ENCODE measurements at places on chromosomes 16 and 17.

- DNase-seq = no peak
Observed at GRCh38 chr17:80876950-80877728, 114.5 kb upstream of the CHMP6 start.

DNA sequence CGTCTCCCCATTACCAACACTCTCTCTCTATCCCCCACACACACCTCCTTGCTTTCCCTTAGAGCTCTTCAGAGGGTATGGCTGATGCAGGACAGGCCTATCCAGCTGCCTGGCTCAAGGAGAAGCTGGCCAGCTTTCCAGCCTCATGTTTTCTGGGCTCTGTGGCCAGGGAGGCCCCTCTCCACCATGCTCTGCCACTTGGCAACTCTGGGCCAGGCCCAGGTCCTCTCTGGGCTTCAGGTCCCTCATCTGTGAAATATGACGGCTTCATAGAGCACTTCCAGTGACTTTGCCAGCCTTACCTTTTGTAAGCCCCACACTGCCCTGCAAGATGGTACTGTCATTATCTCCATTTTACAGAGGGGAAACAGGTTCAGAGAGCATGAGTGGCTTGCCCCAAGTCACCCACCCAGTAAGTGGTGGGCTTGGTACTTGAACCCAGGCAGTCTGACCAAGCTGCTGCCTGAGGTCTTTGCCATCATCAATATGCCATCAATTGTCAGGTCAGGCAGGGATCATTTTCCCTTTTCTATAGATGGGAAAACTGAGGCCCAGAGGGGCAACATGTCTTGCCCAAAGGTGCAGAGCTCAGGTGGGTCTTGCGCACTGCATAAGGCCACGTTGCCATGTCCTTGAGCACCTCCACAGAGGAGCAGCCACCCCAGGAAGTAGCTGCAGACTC, 548 bp upstream of the ADGRG5 start:
- no peak for DNase-seq

DNA sequence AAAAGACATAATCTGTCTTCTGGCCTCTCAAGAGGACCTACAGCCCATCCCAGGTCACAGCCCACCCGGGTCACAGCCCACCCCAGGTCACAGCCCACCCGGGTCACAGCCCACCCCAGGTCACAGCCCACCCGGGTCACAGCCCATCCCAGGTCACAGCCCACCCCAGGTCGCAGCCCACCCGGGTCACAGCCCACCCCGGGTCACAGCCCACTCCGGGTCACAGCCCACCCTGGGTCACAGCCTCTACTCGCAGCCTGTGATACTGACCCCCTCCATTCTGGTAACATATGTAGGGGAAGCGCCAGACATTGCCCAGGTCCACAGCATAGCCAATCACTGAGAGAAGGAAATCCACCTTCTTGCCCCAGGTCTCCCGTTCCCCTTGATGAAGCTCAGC, 14.2 kb downstream of the SLC6A4 start:
- no peak for DNase-seq

DNA sequence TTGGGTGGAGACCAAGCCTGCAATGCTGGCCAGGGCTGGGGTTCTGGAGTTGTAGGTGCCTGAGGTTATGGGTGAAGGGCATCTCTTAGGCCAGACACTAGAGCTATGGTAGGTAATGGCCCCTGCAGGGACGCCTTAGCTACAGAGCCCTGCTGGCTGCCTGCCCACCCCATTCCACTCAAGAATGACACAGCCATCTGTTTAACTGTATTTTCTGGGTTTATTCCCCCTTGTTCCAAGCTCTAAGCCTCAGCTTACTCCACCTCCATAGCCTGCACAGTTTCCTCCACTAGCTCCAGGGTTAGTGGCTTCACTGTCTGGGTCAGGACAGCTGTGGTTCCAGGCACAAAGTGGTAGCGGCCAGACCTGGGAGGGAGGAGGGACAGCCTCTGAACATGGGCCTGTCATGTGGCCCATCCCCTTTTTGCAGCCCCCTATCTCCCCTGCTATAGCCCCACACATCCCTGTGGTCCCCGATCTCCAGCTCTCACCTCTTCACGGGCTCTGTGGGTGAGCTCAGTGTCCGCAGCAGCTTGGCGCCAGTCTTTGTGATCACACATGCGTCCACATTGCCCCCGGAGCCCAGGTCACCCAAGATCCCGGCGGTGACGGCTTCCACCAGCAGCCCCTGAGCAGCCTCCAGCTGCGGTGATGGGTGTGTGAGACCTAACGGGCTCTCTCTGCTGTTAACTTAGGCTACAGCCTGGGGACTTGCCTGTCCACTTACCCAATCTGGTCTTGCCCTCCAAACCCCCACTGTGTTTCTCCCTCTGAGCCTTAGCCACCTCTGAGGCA, 2.1 kb downstream of the PSMB10 start:
- DNase-seq = no peak

DNA sequence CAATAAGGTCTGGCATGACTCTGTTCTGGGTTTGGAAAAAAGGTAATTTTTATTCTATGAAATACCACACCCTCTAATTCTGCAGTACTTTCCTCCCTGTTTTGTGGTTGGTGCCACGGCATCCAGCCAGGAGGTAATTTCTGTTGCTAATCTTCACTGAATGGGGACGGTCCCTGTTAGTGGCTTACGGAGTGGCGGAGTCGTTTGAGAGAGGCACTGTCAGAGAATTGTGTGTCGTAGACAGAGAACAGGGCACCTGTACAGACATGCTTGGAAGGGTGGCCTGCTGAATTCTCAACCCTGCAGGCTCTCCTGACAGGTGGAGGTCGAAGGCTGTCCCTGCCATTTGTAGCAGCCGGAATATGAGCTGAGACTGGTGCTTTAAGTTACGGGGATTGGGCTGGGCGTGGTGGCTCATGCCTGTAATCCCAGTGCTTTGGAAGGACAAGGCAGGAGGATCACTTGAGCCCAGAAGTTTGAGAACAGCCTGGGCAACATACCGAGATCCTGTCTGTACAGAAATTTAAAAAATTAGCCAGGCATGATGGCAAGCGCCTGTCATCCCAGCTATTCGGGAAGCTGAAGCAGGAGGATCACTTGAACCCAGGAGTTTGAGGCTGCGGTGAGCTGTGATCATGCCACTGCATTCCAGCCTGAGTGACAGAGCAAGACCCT, 33.2 kb downstream of the EEF2K start:
- DNase-seq = no peak

DNA sequence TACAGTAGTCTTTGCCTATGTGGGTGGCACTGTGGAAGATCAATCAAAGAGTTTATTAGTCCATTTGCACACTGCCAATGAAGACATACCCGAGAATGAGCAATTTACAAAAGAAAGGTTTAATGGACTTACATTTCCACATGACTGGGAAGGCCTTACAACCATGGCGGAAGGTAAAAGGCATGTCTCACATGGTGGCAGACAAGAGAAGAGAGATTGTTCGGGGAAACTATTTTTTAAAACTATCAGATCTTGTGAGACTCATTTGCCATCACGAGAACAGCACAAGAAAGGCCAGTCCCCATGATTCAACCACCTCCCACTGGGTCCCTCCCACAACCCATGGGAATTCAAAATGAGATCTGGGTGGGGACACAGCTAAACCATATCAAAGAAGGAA, 432.1 kb downstream of the ZFHX3 start:
- no peak for DNase-seq

DNA sequence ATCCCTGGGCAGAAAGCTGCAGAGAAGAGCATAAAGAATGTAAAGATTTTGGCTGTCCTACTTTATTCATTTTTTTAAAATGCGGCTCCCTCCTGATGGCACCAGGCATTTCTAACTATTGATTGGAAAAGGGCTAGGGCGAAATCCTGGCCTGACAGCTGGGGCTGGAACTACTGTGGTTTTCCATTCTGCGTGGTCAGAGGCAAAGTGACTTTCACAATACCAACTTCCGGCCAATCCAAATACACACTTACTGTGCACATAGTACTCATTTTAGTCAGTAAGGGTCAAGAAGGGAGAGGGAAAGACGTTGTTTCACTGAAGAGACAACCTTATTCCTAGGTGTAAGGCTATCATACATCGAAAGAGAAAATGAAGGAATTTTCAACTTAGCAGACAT, 113.8 kb upstream of the PMFBP1 start:
- DNase-seq = no peak

GRCh38 chr17:57662644-57663308, 82.3 kb downstream of the CCDC182 start:
- peak; percentile 32 for DNase-seq

DNA sequence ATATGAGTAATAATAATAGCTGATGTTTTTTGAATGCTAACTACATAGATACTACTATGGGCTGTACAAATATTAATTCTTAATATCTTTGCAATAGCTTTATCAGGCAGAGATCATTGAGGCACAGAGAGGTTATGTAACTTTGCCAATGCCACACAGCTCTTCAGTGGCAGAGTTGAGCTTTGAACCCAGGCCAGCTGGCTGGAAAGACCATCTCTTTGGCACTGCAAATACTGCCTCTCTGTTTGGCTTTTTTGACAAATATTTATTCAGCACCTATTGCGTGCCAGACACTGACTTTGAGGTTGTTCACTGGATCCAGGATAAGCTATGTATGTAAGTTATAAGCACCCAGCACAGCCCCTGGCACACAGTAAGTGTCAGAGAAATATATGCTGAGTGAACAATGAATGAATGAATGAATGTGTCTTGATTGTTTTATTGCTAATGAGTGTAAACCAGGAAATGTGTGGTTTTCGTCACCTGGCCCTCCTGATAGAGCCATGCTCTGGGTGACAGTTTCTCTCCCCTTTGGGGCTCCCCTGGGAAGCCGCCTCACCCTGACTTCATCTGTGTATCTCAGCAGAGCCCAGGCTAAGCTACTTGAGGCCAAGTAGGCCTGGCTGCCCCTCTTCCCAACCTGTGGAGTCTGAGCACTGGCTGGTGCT, 2.5 kb downstream of the AQP8 start:
- DNase-seq = no peak

GRCh38 chr17:31015639-31016038, 44.8 kb downstream of the RNF135 start:
- DNase-seq = no peak

DNA sequence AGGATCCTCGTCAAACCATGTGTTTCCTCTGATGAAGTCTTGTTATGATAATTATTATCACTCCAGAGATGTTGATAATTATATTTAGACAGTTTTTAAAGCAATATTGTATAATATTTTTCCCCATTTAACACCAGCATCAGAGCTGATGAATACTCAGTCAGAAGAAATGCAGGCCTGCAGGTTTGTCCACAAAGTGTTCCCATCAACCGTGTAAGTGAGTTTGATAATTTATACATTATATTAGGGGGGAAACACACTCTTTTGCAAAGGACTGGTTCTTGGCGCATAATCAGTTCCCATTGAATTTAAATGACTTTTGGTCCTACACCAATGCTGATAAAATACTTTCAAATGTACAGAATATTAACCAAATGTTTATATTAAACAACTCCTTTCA, 454.8 kb downstream of the TOX3 start:
- DNase-seq = no peak

DNA sequence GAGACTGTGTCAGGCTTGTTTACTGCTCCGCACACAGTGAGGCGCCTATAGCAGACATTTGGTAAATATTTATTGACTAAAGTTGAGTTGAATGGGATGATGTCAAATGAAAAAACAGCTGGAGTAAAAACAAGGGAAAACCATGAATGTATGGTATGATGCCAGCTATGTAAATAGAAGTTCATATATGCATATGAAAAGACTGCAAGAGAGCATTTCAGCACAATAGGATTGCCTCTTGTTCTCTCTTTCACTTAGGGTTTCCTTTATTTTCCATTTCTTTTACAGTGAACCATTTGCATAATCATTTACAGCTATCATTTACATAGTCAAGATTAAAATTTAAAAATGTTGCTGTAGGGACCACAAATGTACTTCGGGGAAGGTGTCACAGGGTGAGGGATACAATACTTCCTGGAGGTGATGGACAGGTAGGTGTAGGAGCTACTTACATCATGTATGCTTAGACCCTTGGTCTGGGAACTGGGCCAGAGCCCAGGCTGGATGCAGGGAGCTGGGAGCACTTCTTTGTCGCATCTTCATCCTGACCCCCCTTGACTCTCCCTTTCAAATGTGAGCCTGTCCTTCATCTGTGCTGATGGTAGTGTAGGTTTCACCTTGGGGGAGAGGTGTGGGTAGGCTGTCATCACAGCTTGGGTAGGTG, 113.3 kb downstream of the UTP18 start:
- no peak for DNase-seq

GRCh38 chr16:82653550-82654511, 27.1 kb downstream of the CDH13 start:
- DNase-seq = peak; percentile 41

DNA sequence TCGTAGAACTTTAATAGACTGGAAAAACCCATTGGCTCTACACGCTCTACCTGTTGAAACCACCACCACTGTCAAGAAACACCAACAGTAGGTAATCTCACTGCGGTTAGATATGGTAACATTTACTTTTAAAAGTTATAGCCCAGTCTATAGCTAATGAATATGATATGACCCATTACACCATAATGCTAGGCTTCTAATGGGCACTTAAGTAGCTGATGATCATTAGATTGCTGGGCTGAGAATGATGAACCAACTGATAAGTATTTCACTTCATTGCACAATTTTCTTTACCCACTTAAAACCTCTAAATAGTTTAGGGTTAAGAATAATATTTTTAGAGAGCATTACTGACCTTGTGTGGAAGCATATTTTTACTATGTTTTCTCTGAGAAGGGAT, 788.9 kb upstream of the CA10 start:
- no peak for DNase-seq

GRCh38 chr17:56658648-56659047, 65.1 kb downstream of the NOG start:
- no peak for DNase-seq

DNA sequence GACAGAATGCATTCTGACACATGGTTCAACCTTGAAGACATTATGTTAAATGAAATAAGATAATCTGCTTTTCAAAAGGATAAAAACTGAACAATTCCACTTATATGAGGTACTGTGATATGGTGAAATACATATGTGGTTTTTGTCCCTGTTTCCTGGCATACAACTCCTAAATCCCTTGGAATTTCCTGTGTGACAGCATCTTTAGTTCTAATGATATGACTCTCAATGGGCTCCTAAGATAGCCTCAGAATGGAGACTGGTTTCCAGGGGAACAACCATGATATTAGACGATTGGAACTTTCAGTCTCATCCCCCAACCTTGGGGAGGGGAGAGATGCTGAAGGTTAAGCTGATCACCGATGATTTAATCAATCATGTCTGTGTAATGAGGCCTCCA, 37.7 kb upstream of the PHLPP2 start:
- DNase-seq = no peak

DNA sequence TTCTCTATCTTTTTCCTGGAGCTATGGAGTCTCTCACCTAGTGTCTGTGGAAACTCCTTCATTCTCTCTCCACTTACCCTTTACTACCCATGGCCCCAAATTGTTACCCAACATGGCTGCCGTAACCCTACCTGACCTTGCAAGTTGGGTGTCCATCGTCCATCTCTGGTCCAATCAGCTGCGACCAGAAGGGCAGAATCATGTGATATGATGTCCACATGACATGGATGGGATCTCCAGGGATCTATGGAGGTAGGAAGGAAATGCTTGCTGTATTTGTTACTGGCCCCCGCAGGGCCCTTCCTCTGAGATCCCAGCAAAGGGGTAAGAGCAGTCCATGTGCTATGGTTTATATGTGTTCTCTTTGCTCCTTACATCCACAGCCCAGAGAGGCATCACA, 8.0 kb upstream of the DRC7 start:
- DNase-seq = no peak

GRCh38 chr17:67165201-67165600, 79.8 kb downstream of the HELZ start:
- no peak for DNase-seq

GRCh38 chr16:569445-570254, at the start of gene PIGQ:
Gene PIGQ, plus strand, starts transcription at chr16:569968. Its CDS starts 4,107 bp downstream, at chr16:574075.
- peak; percentile 38 for DNase-seq
